NCI-H2029 treated with DMSO at 0.1 percent for 48 hours (cell line): ENCODE measurements at places on chromosomes 1 and 21.

DNA sequence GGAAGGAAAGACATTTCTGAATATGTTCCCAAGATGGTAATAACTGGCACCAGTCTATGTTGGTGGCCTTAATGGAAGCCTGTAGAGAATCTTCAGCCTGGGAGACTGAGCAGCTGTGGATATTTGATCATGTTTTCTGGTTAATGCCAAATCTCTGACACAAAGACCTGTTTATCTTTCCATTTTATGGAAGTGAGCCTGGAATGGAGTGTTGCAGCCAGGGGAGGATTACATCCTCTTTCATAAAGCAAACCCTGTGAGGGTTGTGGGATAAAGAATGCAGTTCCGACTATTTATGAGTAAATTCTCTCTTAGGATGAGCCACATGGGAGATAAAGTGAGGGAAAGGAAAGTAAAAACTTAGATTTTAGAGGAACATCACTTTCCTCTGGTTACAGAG, 144.1 kb downstream of the PCP4 start:
- DNase-seq, result peak; percentile 59

GRCh38 chr1:40185951-40186864, 25.0 kb downstream of the RLF start:
- no peak for DNase-seq

- no peak for DNase-seq
These were observed 23.0 kb downstream of the S100A10 start for GRCh38 chr1:151970626-151971025.

DNA sequence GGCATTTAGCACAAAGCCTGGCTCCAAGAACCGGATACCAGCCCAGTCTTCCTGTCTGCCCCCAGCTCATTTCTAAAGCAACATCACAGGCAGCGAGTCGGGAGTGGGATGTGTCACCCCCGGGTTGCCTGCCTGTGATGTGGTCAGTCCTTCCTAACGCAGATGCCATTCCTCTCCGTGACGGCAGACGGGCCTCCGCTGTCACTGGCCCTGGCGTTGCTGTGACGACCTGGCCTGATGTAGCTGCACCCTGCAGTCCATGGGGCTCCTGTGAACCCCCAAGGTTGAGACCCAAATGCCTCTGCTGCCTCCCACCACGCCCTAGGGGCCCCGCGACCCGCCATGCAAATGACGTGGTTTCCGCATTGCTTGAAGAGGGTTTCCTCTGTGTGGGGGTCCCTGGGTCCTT, 12.3 kb downstream of the TNFRSF1B start:
- DNase-seq, result no peak

DNA sequence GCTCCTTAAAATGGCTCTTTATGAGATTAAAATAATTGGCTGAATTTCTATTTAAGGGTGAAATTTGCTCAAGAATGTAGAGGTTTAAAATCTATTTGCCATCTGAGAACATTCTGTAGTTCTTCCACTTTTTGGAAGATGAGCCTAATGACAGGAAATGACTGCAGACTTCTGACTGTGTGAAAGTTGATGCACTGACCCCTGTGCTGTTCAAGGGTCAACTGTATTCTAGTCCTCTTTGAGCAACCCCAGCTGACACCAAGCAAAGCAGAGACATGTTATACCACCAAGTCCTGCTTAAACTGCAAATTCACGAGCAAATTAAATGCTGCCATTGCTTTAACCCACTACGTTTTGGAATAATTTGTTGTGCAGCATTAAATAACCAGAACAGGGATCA, 26.6 kb downstream of the DDAH1 start:
- DNase-seq, result no peak

- DNase-seq, result no peak
These were observed at the start of gene GNG12 for GRCh38 chr1:67832737-67833601. Gene GNG12 (minus strand): TSS chr1:67833467. CDS start chr1:67707686, 125,781 bp downstream.
